ENCODE measurements at places on chromosomes 11 and 22. TPM values are rescaled to one million over a fixed set of nuclear protein-coding genes. Genes with fewer than 3 reads are reported as not detected.

Gene MUC2
- not detected for total RNA-seq

Gene OR2AG2
- 0.36 TPM for total RNA-seq

Gene TCIRG1
- total RNA-seq, result 87.5 TPM

DNA sequence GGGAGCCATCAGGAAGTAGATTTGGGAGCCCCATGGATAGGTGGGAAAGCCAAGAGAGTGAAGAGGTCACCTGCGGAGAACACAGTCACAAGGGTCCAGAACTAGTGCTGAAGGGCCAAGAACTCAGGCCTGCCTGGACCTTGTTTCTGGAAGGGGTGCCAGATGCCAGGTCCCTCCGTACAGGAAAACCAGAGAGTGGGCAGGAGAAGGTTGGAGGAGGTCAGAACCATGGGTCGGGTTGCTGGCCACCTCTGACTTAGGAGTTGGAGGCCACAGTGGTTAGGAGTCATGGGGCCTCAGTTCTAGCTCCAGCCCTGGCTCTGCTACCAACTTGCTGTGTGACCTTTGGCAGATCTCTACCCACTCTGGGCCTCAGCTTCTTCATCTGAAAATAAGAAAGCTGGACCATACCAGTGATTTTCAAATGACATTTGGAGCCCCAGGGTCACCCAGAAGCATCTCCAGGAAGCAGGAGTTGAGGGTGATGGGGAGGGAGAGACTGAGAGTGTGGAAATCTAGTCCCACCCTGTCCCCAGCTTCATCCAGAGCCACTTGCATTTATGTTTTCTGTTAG, 20.8 kb upstream of the TUB start:
- DNase-seq, result peak; percentile 5

GRCh38 chr11:101133190-101133589, 3.6 kb upstream of the PGR start:
- no peak for DNase-seq

DNA sequence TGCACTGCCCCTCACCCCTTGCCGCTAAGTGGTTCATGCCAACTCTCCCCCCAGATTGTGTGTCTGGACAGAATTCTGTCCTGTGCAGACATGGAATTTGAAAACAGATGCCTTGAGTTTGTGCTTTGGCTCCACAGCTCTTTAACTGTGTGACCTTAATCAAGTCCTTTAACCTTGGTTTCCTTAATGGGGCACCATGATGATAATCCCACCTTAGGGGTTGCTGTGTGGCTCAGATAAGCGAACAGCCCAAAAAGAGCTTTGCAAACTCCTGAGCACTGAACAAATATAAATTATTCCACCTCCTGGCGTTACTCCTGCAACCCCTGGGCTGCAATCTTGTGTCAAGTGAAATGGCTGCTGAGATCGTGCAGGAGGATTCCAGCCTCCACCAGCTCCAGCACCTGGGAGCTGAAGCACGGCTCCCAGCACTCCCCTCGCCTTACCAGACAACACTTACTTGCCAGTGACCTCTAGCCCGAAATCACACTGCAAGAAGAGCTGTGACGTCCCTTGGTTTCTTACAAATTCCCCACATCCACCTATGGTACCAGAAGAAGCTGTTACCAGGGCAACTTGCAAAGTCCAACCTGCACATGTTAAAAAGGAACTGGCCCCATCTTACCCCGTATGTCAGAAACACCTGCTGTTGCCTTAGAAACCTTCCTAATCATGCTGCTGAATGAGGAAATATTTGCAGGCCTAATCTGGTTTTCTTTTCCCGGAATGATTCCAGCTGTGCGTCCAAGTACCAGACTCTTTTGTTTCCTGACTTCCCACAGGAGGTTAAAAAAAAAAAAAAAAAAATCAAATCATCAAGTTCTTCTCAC, 13.2 kb downstream of the VPS37C start:
- no peak for DNase-seq

DNA sequence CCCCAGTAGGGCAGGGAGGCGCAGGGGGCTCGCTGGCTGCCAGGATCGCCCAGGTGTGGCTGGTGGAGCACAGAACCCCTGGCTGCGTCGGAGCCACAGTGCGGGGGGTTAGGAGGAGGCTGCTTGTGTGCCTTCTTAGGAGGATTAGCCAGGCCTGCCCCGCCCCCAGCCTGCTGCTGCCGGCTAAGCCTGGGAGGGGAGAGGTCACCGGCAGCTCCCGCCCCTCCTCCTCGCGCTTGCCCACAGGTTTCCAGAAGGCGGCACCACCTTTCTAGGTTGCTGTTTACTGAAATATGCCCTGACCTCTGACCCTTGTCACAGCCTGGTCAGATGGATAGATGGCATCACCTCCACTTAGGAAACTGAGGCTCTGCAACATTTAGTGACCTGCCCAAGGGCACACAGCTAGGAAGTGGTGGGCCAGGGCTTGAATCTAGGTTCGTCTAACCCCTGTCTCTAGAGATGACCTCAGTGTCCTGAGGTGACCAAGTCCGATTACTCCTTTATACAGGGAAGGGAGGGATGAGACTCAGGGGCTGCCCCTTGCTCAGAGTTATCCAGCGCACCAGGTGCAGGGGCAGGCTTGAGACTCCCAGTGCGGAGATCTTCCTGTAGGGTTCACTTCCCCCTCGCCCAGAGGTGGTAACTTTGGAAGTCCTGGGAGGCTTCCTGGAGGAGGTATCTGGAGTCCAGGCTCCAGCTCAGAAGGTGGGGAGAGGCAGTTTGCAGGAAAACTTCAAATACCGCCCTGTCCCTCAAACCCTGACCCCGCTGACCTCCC, 44.0 kb downstream of the MYO7A start:
- no peak for DNase-seq

All from osteoblast (primary cell).